ENCODE measurements at places on chromosomes 3 and 15.
A peak's percentile ranks its signal among the peaks of the same experiment; 100 is the strongest.

DNA sequence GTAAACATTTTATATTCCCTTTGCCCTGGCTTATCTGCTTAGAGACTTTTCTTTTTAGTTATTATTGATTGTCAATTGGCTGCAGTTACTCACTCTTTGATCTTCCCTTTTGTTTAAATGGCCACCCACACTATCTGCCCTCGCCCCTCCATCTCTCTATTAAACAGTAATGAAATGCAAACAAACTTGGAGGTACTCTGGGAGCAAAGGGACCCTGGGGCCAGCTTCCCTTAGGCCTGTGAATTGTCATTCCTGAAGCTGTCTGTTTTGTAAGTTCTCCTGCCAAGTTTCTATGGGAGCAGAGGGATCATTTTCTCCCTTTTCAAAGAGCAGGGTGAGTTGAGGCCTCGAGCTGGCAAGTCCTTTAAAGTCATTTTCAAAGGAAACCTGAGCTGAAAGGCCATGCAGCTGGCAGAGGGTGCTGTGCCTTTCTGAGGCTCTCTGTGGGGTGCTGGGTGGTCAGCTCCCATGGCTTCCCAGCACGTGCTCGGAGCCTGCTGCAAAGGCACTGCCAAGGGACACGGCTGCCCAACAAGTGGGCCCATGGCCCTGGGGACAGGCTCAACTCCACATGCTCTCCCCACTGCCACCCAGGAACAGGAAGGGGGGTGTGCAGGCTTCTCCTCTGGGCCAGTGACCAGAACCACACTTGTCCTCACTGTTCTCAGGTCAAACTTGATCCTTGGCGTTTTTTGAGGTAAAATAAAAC, 17.4 kb upstream of the RTP2 start:
- DNase-seq = no peak

GRCh38 chr3:149523512-149524299, 49.2 kb downstream of the TM4SF4 start:
- DNase-seq = no peak

GRCh38 chr3:130699765-130700164, 46.9 kb downstream of the PIK3R4 start:
- peak; percentile 15 for DNase-seq

DNA sequence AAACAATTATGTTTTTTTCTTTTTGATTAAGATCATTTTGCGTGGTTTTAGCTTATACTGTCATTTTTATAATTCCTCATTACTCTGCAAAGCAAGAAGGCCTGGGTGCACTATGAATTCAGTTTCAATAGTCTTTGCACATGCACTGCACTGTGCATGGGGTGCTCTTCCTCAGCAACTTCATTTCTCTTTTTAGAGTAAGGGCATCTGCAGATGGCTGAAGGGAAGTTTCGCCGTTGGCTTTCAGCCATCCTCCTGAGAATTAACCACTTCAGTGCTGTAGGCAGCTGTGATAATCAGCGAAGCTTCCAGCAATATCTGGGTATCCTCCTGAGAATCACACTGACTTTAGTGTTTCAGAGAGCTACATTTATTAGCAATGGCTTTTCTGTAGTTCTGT, 284.8 kb downstream of the GBE1 start:
- no peak for DNase-seq

DNA sequence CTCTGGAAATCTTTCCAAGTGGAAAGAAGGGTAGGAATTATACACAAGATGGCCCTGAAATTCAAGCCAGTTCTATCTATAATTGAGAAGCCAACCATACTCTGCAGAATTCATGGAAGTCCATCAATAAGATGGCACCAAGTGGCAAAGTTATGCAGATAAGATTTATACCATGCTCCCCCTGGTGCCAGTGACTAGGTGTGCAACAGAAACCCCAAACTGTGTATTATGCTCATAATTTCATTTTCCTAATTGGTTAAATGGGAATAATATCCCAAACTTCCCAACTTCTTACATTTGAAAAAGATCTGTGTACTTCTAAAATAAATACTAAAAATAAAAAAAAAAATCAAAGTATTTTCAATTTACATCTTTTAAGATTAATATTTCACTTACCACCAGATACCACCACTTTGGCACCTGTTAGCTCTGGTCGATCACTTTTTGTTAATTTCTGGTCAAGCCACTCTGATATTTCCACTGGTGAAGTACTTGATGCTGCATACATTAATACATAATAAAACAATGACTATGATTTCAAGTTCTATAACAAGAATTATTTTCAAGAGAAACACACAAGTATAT, 25.9 kb downstream of the ETFA start:
- peak; percentile 11 for DNase-seq

Data from fibroblast of the aortic adventitia (primary cell).